ENCODE measurements at places on chromosomes 13 and 19.
A peak's percentile ranks its signal among the peaks of the same experiment; 100 is the strongest.

DNA sequence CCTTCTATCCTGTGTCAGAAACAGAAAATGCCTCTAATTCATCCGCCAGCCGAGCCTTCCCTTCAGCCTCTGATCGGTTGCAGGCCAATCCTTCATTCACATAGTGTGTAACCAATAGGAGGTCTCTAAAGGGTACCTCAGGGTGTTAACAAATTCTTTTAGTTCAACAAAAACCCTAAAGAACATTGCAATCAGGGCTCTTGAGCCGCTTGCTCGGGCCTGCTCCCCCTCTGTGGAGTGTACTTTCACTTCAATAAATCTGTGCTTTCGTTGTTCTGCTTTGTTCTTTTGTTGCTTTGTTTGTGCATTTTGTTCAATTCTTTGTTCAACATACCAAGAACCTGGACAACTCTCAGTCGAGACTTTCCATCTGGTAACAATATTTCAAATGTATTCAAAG lies 366.5 kb downstream of the KCTD12 start:
- DNase-seq = no peak

- DNase-seq = no peak
These were observed 66.5 kb downstream of the PAN3 start for GRCh38 chr13:28204690-28205443.

DNA sequence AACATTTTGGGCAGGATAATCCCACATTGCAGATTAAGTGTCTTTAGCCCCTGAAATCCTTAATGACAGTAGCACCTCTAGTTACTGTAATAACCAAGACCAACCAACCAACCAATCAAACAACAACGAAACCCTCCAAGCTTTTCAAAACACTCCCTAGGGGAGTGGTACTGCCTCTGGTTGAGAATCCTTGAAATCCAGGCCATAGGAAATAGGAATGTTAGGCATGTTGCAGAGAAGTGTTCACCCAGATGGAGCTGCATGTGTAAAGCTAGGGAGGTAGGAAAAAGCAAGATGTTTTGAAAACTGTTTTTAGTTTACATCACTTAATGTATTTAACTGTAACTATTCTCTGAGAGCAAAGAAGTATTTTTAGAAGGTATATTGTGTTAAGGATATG lies 4.5 kb downstream of the LACC1 start:
- no peak for DNase-seq

GRCh38 chr19:39740395-39740794 lies 2.6 kb upstream of the CLC start:
- no peak for DNase-seq

DNA sequence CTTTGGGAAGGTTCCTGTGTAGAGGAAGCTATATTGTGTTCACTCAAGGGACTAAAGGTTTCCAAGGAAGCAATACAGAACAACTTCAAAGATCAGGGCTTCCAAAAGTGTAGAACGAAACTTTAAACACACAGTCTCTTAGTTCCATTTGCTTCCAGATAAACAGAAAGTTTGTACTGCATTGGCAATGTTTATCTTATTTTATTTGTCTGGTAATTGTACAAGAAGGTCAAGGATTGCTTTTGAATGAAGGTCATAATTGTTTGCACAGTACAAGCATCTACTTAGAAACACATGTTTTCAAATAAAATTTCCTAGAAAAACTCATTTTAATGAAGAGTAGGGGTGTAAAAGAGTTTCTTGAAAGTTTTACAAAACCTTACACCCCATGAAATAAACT lies 712.7 kb upstream of the SGCG start:
- DNase-seq = no peak

DNA sequence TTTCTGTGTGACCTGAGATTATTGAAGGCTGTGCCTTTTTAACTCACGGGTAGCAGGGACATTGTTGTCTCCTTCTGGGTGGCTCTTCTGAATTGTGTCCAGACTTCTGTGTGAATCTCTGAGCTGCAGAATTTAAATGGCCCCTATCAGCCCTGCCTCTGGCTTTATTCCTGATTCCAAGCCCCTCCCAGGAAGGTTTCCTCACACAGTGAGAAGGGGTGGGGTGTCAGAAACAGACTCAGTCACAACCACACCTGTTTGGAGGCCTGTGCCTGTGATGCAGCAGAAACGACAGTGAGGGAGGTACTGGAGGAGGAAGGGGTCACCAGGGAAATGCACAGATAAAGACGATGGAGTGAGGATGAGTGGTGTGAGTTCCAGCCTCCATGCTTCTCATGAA lies at the start of gene CLC:
Gene CLC, minus strand, starts transcription at position 139 of the 400 bp plus-strand sequence. Its CDS starts 77 bp downstream, at position 62.
- no peak for DNase-seq

GRCh38 chr13:49530457-49530856 lies 34.7 kb downstream of the PHF11 start:
- DNase-seq = no peak

- no peak for DNase-seq
These were observed 1417.1 kb upstream of the ATXN8OS start for GRCh38 chr13:68690567-68690966.

- DNase-seq = peak; percentile 20
These were observed 126.5 kb downstream of the NALCN start for GRCh38 chr13:101289764-101290163.

DNA sequence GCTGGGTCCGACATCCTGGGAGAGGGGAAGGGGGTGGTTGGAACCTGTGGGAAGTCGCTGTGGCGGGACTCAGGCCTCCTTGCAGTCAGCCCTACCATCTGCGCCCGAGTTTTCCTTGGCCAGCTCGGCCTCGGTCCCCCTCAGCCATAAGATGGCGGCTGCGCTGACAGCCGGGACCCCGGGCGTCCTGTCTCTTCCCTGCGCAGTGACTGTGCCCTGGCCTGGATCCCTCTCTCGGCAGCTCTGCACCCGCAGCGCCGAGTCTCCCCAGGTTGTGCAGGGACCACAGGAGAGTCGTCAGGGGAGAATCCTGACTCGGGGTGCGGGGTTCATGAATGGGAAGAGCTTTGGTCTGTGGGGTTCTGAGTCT lies 345 bp downstream of the ZNF257 start:
- DNase-seq = no peak

DNA sequence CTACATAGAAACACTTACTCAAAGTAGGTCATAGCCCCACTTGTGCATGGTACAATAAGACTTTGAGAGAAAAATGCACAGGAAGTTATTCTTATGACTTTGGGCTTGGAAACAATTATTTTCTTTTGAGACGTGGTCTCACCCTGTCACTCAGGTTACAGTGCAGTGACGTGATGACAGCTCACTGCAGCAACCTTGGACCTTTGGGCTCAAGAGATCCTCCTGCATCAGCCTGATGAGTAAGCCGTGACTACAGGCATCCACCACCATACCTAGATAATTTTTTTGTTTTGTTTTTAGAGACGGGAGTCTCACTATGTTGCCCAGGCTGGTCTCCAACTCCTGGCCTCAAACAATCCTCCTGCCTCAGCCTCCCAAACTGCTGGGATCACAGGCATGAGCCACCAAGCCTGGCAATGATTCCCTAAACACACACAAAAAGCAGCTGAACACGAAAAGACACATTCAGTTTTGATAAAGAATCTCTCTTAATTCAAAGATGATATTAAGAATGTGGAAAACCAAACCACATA lies 17.9 kb downstream of the NLRP9 start:
- no peak for DNase-seq

- DNase-seq = no peak
These were observed 74.9 kb downstream of the ZNF492 start for GRCh38 chr19:22708983-22709382.

DNA sequence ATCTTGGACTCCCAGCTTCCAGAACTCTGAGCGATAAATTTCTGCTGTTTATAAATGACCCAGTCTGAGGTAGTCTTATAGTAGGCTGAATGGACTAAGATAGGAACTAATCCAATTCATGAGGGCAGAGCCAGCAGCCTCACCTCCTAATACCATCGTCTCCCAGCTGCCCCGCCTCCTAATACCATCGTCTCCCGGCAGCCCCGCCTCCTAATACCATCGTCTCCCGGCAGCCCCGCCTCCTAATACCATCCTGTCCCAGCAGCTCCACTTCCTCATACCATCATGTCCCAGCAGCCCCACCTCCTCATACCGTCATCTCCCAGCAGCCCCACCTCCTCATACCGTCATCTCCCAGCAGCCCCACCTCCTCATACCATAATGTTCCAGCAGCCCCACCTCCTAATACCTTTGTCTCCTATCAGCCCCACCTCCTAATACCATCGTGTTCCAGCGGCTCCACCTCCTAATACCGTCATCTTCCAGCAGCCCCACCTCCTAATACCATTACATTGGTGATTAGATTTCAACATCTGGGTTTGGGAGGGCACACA lies 2.4 kb upstream of the ARGLU1 start:
- no peak for DNase-seq

GRCh38 chr13:29039212-29039611 lies 219.1 kb downstream of the MTUS2 start:
- DNase-seq = no peak

DNA sequence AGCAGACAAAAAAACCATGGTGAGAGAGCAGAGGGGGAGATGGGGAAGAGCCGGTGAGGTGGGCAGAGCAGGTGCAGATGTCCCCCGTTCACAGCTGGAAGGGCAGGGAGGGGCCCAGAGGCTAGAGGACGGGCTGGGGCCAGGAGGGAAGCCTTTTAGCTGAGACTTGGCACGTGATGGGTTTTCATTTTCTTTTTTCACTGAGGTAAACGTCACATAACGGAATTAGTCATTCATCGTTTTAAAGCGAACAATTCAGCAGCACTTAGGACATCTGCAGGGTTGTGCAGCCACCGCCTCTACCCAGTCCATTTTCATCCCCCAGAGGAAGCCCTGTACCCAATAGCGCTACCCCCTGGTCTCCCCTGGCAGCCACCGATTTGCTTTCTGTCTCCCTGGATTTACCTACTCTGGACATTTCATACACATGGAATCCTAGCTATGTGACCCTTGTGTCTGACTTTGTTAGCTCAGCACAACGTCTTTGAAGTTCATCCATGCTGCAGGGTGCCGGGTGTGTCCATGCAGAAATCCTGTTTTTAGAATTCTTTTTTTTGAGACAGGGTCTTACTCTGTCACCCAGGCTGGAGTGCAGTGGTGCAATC lies 16.0 kb upstream of the EMC10 start:
- no peak for DNase-seq

- DNase-seq = no peak
These were observed 301.1 kb downstream of the FGF9 start for GRCh38 chr13:21971662-21972621.

Data from NCI-H2107 (cell line).